ENCODE measurements at places on chromosomes 5 and 9. TPM values are rescaled to one million over a fixed set of nuclear protein-coding genes. Genes with fewer than 3 reads are reported as not detected.

- no peak overlapping the region for H3K27ac ChIP-seq
- DNase-seq: no peak
- peak overlapping the region; percentile 70 for H3K4me3 ChIP-seq
- no peaks in the 10 kb centered on the region for H3K4me1 ChIP-seq
Observed at GRCh38 chr5:180253036-180253824, 38.7 kb downstream of the MAPK9 start.

DNA sequence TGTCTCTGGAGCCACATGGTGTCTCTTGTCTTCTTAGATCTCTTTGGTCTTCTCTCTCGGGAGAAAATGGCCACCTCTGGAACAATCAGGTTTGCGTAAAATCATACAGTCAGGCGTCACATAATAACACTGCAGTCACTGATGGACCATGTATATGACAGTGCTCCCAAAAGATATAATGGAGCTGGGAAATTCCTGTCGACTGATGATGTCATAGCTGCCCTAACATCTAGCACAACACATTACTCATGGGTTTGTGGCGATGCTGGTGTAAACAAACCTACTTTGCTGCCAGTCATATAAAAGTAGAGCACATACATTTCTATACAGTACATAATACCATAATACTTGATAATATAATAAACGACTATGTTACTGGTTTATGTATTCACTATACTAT, 30.1 kb upstream of the RAI14 start:
- no peaks in the 10 kb centered on the region for H3K4me1 ChIP-seq
- no peaks in the 10 kb centered on the region for H3K36me3 ChIP-seq
- no peak for DNase-seq
- no peaks in the 10 kb centered on the region for H3K27me3 ChIP-seq
- no peak overlapping the region for H3K27ac ChIP-seq

Gene MYMK
- total RNA-seq: not detected

- H3K4me1 ChIP-seq: no peaks in the 10 kb centered on the region
- no peak overlapping the region for H3K27ac ChIP-seq
- no peaks in the 10 kb centered on the region for H3K36me3 ChIP-seq
- no peak overlapping the region for H3K4me3 ChIP-seq
- DNase-seq: no peak
Observed at GRCh38 chr5:169085212-169085611, 215.7 kb downstream of the SLIT3 start.

DNA sequence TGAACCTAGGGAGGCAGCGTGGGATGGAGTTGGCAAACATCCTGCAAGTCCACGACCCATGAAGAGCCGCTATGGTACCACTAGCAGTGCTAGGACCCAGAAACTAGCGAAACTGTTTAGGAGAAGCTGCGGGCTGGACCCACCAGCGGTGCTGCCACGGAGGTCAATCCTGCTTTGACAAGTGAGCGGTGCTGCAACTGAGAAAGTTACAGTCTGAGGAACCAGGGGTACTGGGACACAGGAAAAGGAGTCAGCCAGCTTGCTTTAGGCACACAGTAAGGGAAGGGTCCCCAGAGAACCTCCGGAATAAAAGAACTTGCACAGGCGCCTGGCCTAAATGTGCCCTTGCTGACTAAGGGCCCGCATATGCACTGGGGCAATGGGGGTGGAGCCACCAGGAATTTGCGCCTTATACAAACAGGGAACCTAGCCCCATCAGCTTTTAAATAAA, 23.6 kb upstream of the ANXA2R start:
- no peak for DNase-seq
- H3K36me3 ChIP-seq: no peaks in the 10 kb centered on the region
- H3K4me1 ChIP-seq: peaks cover 18% of the 10 kb centered on the region
- no peak overlapping the region for H3K27ac ChIP-seq

- no peak for DNase-seq
- H3K27ac ChIP-seq: no peak overlapping the region
- H3K27me3 ChIP-seq: no peaks in the 10 kb centered on the region
- no peaks in the 10 kb centered on the region for H3K4me1 ChIP-seq
- H3K36me3 ChIP-seq: no peaks in the 10 kb centered on the region
Observed at GRCh38 chr5:33212900-33213299, 227.9 kb upstream of the TARS1 start.

- H3K36me3 ChIP-seq: no peaks in the 10 kb centered on the region
- H3K4me1 ChIP-seq: no peaks in the 10 kb centered on the region
- H3K27ac ChIP-seq: no peak overlapping the region
- no peaks in the 10 kb centered on the region for H3K27me3 ChIP-seq
- no peak overlapping the region for H3K4me3 ChIP-seq
Observed at GRCh38 chr9:134942011-134942787, 24.5 kb upstream of the FCN1 start.

- no peaks in the 10 kb centered on the region for H3K27me3 ChIP-seq
- no peak for DNase-seq
- H3K27ac ChIP-seq: no peak overlapping the region
- H3K36me3 ChIP-seq: peaks cover 21% of the 10 kb centered on the region
- H3K4me3 ChIP-seq: no peak overlapping the region
Observed at GRCh38 chr5:150492621-150493020, 15.3 kb upstream of the NDST1 start.

DNA sequence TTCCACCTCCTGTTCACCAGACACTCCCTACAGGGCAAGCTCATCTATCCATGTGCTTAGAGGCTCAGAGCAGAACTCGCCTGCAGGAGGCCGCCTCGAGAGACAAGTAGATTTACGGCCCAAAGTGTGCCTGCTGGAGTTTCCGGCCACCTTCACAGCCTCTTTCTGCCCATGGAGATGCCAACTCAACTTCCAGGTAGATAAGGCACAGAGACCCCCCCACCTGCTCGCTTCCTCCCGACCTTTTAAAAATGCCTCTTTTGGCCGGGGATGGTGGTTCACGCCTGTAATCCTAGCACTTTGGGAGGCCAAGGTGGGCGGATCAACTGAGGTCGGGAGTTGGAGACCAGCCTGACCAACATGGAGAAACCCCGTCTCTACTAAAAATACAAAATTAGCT, 46.6 kb downstream of the EXD3 start:
- DNase-seq: no peak
- H3K4me1 ChIP-seq: no peaks in the 10 kb centered on the region
- no peak overlapping the region for H3K27ac ChIP-seq

- no peak overlapping the region for H3K27ac ChIP-seq
- H3K36me3 ChIP-seq: no peaks in the 10 kb centered on the region
- peaks cover 5% of the 10 kb centered on the region for H3K4me1 ChIP-seq
Observed at GRCh38 chr5:178113841-178114324, 551 bp downstream of the N4BP3 start.

Gene KLF9
- 77.0 TPM for total RNA-seq

GRCh38 chr9:69806627-69807026, 14.0 kb upstream of the CFAP95 start:
- no peaks in the 10 kb centered on the region for H3K36me3 ChIP-seq
- H3K4me1 ChIP-seq: no peaks in the 10 kb centered on the region
- H3K4me3 ChIP-seq: no peak overlapping the region
- no peak overlapping the region for H3K27ac ChIP-seq
